ENCODE measurements at places on chromosomes 13 and 19.

DNA sequence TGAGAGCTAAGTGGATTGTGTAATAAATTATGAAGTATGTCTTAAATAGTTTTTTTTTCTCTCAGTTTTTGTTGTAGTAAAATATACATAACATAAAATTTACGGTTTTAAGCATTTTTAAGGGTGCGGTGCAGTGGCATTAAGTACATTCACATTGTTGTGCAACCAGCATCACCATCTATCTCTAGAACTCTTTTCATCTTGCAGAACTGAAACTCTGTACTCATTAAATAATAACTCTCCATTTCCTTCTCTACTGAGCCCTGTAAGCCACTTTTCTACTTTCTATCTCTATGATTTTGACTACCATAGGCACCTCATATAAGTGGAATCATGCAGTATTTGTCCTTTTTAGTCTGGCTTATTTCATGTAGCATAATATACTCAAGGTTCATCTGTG, 87.1 kb downstream of the GJA3 start:
- DNase-seq: no peak

- DNase-seq: peak; percentile 63
Observed at GRCh38 chr19:41537789-41538188, 38.2 kb upstream of the CEACAM21 start.

- no peak for DNase-seq
Observed at GRCh38 chr13:97015661-97016350, 21.5 kb upstream of the OXGR1 start.

GRCh38 chr13:110012102-110012739, 225.8 kb upstream of the IRS2 start:
- DNase-seq: no peak

GRCh38 chr13:84927442-84928169, 871.6 kb downstream of the SLITRK6 start:
- no peak for DNase-seq

GRCh38 chr19:37468961-37469777, at the start of gene ZNF570:
Gene ZNF570 (plus strand): TSS chr19:37469356. CDS start chr19:37470355, 999 bp downstream.
- DNase-seq: peak; percentile 92

- DNase-seq: no peak
Observed at GRCh38 chr13:90696254-90696653, 651.2 kb upstream of the MIR17HG start.

GRCh38 chr19:56119582-56119978, 1.5 kb downstream of the ZNF787 start:
- no peak for DNase-seq
